Urinary bladder (tissue), 4 donors: ENCODE measurements at places on chromosomes 5 and 9.

DNA sequence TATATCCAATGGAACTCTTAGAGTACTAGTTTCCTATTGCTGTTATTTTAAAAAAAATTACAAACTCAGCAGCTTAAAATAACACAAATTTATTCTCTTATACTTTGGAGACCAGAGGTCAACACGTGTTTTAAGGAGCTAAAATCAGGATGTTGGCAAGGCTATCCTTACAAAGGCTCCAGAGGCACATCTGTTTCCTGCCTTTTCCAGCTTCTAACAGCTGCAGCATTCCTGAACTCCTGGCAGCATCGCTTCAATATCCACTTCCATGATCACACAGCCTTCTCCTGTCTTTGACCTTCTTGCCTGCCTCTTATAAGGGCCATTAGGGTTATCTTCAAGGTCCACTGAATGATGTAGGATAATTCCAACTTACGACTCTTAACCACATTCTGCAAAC, 92.2 kb upstream of the CCNG1 start:
- DNase-seq: no peak

DNA sequence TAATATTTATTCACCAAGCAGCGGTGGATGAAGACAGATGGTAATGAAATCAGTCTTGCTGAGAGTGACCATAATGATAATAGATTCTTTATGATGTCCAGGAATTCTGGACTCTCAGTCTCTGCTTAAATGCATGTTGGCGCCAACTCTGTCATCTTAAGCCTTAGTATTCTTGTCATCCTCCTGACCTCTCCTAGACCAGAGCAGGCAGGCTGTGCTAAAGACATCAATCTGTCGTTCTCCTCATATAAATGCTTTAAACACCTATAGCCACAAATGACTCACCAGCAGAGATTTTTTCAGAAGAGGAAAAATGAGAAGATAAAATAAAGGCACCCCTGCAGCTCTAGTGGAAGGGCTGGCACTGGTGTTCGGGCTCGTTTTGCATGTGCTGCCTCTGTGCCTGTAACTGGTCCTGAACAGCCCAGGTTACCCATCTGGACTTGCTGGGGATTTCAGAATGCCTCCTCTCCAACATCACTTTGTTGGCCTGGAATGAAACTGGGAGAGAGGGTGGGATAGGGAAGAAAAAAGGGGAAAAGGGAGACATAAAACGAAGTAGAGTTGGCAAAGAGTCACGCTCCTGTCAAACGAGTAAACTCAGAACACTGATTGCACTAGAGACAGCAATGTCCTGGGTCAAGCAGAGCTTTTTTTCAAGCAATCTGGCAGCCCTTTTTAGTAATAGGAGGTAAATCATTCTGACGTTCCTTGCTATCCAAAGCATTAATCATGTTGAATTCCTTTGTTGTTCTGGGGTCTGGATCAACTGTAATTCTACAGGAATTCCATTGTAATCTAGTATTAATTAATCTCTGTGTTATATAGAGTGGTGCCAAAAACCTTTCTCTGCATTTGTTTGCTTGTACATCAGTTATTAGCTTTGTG, 195.5 kb upstream of the CLINT1 start:
- DNase-seq: peak; percentile 40

DNA sequence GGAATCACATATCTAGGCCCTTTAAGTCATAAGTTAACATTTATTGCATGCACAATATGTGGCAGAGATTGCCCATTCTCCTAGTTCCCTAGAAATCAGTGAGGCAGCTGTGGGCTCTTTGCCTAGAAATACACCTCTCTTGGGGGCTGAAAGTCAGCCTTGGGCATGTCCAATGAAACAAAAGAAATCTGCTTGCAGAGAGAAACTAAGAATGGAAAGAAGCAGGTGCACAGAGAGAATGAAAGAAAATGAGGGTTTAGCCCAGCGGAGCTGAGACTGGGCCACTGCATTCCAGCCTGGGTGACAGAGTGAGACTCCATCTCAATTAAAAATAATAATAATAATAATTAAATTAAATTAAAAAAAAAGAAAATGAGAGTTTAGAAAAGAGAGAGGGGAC, 57.3 kb upstream of the DAB2 start:
- no peak for DNase-seq

GRCh38 chr9:121283080-121283398, 15.1 kb downstream of the GSN start:
- no peak for DNase-seq

DNA sequence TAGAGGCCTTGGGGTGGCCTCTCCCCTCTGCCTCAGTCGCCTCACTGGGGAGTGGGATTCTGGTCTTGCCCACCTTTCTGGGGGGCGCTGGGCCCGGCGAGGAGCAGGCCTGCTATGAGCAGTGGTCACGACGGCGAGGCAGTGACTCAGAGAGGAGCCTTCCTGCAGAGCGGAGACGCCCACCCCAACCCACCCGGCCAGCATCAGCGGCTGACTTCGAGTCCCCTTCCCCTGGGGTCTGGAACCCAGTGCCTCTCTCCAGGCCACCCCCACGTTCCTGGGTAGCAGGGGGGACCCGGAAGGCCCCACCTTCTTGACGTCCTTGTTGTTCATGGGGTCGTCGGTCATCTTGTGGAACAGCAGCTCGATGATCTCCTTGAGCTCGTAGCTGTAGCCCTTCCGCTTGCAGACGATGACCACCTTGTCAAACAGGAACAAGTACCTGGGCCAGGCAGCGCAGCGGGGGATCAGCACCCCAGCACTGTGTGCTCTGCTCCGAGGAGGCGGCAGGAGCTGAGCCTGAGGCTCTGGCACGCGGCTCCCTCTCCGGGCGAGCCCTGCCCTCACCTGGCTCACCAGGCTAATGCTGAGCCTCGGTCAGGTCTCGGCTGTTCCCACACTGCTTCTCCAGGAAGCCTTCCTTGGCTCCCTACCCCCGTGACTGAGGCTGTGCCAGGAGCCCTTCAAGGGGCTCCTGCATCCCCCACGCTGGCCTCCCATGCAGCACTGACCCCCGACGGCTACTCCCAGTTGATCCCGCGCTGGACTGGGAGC, 50.1 kb upstream of the SARDH start:
- no peak for DNase-seq

- DNase-seq: no peak
Observed at GRCh38 chr5:176693477-176693851, 46.2 kb downstream of the TSPAN17 start.

- no peak for DNase-seq
Observed at GRCh38 chr5:33608344-33609041, 167.7 kb downstream of the TARS1 start.

- no peak for DNase-seq
Observed at GRCh38 chr9:125529589-125530515, 177.2 kb downstream of the MAPKAP1 start.

DNA sequence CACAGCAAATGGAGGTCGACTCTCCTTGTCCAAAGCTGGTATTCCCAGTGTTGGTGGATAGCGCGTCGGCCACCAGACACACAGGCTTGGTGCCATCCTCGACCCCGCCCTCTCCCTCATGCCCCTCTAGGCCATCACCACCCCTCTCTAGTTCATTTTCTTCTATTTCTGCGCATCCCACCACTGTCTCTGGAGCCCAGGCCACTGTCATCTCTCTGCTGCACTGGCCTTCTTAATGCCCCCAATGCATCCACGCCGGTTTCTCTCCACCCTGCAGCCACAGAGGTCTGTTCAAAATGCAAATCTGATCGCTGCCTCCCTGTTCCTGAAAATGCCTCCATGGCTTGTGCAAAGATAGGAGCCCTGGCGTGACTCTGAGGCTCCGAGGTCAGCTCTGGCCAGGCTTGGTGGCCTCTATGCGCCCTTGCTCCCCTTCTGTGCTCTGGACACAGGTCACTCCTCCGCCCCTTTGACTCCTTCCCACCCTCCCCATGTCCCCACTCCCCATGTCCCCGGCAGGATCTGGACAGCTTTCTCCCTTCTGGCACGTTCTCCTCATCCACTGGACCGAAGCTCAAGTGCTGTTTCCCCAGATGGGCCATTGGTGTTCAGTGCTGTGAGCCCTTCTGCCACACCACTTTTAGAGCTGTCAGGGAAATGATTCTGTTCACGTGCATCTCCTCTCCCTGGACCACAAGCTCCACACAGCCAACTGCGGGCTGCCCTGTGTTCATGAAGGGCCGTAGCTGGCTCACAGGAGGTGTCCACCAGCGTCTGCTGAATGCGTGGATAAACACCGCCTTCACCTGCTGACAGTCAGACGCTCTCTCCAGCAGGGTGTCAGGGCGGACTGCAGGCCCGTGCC, 59.5 kb upstream of the RNF130 start:
- DNase-seq: no peak

GRCh38 chr5:128380337-128380736, 157.7 kb downstream of the FBN2 start:
- no peak for DNase-seq

DNA sequence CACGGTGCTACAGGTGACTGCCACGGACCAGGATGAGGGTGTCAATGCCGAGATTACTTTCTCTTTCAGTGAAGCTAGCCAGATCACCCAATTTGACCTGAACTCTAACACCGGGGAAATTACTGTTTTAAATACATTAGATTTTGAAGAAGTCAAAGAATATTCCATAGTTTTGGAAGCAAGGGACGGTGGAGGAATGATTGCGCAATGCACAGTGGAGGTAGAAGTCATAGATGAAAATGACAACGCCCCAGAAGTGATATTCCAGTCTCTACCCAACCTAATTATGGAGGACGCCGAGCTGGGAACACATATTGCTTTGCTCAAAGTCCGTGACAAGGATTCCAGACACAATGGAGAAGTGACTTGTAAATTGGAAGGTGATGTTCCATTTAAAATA, 1.2 kb downstream of the PCDHGB4 start:
- DNase-seq: no peak

GRCh38 chr5:84403773-84404172, 19.1 kb upstream of the EDIL3 start:
- DNase-seq: no peak

- no peak for DNase-seq
Observed at GRCh38 chr5:170747851-170748250, 35.7 kb upstream of the GABRP start.

- no peak for DNase-seq
Observed at GRCh38 chr9:129428864-129429577, 191.9 kb downstream of the C9orf50 start.
